Stimulated activated CD4-positive, alpha-beta T cell treated with anti-CD3 and anti-CD28 coated beads, Interleukin-12 subunit alpha, Interleukin-12 subunit beta, amount 100 ng/mL, for 4 hours (primary cell): ENCODE measurements at places on chromosomes 13 and 19.

DNA sequence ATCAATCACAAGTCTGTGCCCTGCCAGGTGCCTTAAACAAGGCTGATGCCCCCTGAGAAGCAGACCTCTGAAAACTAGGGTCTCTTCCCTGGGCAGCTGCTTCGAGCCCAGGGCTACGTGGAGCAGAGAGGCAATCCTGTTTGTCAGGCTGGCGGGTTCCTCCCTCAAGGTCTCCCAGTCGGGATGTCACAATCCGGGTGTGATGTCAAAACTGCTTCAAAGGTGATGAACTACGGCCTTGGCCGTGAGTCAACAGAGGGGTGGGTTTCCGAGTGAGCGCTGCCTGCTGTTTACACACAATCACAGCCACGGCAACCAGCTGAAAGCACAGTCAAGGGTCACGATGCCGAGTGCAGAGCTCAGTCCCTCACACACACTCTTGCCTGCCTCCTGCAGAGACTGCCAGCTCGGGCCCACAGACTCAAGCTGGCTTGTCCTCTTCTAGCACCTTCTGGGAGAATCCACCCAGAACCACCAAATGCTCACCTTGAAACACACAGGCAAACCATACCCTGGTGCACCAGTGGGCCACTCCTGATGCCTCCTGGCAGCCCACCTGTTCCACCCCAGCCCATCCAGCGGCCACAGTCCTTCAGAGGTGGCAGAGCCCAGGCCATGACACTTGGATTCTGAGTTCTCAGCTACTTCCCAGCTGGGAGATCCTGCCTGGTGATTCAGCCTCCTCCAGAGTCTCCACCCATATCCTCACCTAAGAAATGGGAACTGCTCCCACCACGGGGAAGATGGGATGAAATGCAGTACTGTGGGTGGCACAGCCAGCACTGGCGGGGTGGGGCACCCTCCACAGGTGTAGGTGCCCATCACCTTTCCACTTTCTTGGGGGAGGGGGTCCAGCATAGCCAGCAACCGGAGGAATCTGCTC, 6.8 kb downstream of the ELL start:
- no peak for DNase-seq

DNA sequence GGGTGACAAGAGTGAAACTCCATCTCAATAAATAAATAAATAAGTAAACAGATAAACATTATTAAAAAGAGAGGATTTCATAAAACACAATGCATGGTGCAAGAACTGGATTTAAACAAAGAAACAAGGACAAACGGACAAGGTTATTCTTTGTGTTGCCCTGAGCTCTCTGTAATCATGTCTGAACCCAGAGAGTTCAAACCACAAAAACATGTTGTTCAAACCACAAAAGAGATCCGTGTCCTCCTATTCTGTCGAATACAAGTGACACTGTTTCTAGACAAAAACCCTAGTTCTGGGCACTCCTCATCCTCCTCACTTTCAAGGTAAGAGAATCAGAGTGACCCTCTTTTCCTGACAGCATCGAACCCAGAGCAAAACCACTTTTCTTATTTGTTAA, 4.6 kb upstream of the TPRX2 start:
- no peak for DNase-seq

DNA sequence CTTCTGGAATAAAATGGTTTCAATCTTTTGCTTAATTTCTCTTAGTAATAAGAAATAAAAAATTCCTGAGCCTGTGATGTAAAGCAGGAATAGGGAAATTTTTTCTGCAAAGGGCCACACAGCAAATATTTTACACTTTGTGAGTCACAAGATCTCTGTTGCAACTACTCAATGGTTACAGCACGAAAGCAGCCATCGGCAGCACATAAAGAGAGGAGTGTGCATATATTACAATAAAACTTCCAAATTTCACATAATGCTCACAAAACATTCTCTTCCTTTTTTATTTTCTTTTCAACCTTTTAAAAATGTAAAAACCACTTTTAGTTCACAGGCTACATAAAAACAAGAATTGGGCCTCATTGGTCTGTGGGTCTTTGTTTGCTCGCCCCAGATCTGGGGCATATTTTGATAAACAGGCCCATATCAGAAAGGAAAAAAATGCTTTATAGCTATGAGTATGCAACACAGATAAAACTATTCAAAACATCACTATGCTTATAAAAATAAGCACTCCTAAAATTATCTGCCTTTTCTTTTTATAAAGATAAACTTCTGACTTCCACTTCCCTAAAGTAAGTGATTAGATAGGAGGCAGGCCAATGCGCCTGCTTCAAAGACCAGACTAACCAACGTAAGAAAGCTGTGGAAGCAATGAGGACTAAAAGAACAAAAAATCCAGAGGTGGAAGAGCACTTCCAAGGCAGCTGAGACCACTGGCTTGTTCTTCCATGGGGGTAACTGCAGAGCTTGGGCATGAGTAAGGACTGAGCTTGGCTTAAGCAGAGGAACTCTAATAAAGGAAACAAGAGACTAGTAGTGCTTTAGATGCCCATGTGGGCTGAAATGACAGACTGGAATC, 26.5 kb downstream of the MYCBP2 start:
- no peak for DNase-seq

DNA sequence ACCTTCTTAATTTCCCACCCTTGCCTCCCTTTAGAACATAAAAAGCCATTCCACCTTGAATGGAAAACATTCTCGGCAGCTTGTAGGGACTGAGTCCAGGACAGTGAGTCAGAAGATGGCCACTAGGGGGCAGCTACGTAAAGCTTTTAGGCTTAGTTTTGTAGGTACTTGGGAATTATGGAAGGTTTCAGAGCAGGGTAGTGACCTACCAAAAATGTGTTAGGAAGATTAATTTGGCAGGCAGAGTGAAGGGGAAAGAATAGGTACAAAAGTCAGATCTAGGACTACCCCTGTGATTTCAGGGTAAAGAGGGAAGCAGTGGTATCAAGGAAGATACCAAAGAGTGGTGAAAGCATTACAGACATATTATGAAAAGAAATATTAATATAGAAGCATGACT, 198.4 kb downstream of the NDFIP2 start:
- peak; percentile 19 for DNase-seq

DNA sequence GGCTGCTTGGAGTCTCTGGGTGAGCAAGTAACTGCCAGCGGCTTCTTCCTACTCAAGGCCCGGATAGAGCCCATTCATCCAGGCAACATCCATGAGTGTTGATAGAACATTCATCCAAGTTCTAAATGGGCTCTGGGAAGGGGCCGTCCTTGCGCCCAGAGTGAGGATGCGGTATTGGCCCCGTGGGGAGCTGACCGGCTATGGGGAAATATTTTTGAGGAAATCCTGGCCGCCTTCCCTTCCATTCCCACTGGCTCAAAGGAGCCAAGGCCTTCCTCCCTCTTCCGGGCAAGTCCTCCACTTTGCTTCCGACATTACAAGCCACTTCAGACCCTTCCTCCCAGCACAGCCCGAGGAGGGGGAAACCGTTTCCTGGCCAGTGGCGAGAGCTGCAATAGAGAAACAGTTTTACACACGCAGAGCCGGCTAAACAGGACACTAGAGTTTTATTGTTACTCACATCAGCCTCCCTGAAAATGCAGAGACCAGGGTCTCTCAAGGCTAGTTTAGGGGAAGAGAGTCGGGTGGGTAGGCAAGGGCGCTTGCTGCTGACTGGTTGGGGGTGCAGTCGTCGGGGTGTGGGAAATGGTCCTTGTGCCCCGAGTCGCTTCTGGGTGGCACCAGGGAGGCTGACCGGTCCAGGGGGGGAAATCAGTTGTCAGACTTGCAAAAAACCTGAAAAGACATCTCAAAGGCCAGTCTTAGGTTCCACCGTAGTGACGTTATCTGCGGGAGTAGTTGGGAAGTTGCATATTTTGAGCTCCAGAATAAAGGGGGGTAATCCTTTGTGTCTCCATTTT, 37.5 kb downstream of the C13orf46 start:
- DNase-seq = no peak

- DNase-seq = no peak
Measured at GRCh38 chr19:19750842-19751790, 18.2 kb upstream of the ZNF14 start.

DNA sequence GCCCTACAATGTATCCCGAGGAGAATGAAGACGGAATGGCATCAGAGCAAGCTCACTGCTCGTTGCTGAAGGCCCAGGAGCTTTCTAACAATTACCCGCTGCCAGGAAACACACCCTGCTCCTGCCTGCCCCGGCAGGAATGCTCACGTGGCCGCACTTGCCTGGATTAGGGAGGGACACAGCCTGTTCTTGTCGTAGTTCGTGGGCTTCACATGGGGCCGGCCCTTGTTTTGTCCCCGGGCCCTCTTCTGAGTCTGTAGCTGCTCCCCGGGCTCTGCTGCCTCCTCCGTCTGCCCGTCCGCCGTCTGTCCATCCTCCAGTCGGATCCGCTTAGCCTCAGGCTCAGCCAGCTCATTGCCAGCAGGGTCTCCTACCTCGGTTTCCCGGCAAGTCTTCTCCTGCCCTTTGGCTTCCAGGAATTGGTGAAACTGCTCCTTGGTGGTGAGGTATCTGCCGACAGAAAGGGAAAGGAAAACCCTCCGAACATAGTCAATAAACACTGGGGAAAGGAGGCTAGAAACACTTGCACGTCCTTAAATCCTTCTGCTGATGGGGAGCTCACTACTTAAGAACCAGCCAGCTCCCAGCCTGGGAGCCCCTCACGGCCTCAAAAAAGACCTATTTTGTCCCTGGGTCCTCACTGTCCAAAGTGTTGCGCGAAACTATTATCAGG, 941 bp downstream of the DUS3L start:
- no peak for DNase-seq
